ENCODE measurements at places on chromosomes 5 and 9. TPM values are rescaled to one million over a fixed set of nuclear protein-coding genes. Genes with fewer than 3 reads are reported as not detected.

Gene SLC22A5
- total RNA-seq, result 6.6 TPM

Gene GPR21
- 1.6 TPM for total RNA-seq

Gene PCDHB3
- total RNA-seq, result not detected

Gene XRCC4
- 8.1 TPM for total RNA-seq

Gene TOMM5
- 77.8 TPM for total RNA-seq
